ENCODE measurements at places on chromosomes 5 and 9.

GRCh38 chr9:120733190-120733589 lies 18.9 kb upstream of the MEGF9 start:
- no peak for DNase-seq

GRCh38 chr9:6230037-6230780 lies 14.6 kb downstream of the IL33 start:
- no peak for DNase-seq

DNA sequence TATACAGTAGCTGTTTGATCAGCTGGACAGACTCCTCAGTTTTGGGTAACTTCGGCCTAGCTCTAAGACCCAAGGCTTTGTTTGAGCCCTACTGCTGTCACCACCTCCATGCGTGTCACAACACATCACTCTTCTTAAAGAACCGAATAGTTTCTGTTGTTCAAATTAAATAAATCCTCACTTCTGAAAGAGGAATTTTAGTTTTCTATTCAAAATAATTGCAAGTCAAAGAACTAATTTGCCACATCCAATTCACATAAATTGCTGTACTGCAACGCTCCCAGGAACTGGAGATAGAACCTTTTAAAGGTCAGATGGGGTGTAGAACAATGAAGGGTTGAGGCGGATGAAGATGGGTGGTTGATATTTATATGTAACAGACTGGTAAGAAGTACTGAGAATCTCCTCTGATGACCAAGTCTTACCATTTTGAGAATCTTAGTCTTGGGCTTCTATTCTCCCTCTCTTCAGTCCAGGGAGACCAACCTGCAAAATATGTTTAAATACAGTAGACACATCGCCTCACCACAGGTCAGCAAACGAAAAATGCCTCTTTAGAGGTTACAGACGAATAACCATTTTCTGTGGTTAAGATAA lies 1.6 kb downstream of the NREP start:
- DNase-seq = no peak

DNA sequence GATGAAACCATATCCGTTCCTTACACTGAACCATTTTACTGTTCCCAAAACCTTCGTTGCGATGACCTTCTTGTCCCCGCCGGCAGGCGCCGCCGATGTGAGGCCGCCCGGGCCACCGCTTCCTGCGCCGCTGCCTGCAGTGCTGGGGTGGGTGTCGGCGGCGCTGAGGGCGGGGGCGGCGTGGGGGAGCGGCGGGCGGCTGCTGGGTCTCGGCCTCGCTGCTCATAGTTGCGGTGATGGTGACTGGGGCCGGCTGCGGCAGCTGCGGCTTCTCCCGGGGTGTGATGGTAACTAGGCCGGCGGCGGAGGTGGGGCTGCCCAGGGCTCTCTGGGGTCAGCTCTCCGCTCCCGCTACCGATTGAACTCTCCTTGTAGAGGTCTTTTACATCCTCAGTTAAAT lies 14.1 kb upstream of the OR2S2 start:
- no peak for DNase-seq

DNA sequence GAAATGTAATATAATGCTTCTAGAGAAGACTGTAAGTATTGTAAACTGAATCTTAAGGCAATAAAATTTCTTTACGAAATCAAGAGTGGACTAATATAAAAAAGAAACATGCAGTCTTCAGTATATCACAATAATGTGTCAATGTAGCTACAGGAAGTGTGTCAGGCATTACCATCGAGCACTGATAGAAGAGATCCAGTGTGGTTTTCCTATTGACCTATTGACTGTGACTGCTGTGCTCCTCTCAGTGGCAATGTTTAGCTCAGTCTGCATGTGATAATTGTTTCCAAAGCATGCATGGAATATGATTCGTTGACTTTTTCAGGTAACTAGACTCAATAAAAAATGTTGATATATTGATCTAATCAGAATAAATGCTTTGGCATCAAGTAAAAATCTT lies 20.3 kb upstream of the PCSK1 start:
- DNase-seq = no peak

GRCh38 chr9:15353892-15354291 lies 46.9 kb upstream of the TTC39B start:
- no peak for DNase-seq

DNA sequence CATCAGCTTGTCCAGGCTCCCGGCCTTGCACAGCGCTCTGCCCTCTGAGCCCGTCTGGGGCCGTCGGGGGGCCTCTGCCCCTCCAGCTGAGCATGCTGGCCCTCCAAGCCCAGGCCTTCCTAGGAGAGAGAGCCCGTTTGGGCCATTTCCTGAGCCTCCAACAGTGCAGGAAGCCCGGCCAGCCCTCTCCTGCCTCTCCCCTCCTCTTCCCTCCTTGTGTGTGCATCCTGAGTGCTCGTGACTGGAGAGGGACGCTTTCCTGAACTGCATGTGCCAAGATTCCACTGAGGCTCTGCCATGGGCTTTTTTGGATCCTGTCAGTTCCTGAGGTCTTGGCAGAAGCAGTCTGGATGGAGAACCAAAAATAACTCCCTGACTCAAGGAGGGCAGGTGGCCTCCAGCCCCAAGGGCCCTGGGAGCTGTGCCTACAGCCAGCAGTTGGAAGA lies 15.6 kb downstream of the OLFM1 start:
- DNase-seq = no peak

- DNase-seq = no peak
These were observed 12.7 kb downstream of the CKMT2 start for GRCh38 chr5:81245871-81246235.

GRCh38 chr5:97087138-97087537 lies 55.3 kb downstream of the LIX1 start:
- DNase-seq = no peak

- DNase-seq = no peak
These were observed 365.2 kb downstream of the GADD45G start for GRCh38 chr9:89969881-89970639.

DNA sequence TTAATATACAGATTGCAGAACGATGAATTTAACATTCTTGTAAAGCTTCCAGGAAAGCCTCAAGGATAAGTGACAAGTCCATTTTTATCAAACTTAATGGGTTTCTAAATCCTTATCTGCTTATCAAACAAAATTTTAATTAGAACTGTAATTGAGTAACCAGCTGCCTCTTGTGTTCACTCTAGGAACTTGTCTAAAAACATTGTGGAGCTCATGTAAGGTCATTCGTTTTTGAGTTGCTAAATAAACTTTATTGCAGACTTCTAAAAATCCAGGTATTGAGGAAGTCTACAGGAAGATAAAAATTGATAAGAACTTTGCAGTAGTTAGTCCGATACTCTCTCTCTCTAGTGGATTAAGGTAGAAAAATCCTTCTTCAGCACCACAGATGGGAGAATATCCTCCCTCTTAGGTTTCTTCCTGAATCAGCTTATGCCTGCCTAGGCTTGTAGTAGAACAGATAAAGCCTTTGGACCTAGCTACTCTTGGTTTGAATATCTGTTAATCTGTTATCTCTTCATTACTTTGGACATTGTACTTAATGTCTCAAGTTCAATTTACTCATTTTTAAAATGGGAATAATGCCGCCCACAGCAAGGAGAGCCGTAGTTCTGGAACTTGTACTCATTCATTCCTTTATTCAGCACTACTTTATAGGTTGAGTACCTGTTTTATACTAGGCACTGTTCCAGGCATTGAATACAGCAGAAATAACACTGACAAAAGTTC lies 60.0 kb upstream of the DHFR start:
- DNase-seq = no peak

DNA sequence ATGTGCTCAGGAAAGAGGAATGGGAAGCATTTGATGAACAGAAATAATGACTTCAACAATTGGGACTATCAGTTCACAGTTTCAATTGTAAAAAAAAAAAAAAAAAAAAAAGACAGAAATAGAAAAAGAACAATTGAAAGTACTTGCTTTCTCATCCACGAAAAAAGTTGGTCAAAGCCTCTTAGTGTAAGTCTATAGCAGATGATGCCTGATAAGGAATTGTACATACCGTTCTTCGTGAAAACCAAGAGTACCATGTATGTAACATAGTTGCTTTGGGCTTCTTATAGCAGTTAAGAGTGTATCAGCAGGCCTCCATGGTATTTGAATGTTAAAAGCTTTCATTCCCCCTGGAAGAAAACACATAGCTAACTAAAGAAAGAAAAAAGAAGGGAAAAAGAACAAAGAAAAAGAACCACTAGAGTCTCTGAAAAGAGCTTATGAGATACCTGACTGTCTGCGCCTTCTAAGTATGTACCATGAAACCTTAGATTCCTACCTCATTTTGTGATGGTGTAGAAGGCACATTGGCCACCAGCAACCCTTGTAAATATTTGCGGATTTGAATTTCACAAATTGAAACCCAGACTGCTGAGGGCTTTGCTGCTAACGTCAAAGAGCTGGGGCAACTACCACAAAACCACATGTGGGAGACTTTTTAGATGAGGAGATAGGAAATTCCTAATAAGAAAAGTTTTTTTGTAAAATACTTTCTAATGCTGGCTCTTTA lies 75.2 kb downstream of the TMC1 start:
- no peak for DNase-seq

- DNase-seq = no peak
These were observed 650.0 kb upstream of the SGCD start for GRCh38 chr5:155676967-155677366.

GRCh38 chr5:114122852-114123251 lies 239.0 kb upstream of the KCNN2 start:
- no peak for DNase-seq

GRCh38 chr9:104860263-104860662 lies 67.7 kb downstream of the ABCA1 start:
- DNase-seq = no peak

DNA sequence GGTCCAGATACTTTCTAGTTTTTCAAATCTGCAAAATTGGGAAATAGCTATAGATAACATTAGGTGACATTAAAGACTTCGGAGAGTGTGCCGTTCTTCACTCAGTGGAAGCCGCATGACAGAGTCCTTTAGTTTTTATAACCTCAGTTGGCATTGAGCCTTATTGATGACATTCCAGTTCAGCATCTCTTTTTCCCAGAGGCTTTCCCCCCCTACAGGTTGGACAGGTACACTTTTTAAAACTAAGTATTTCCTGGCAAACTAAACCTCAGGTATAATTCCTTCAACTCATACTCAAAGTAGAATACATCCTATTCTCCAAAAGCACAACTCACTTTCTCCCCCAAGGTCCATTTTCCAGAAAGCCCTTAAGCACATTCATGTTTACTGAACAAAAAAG lies 58.7 kb downstream of the SLC46A2 start:
- DNase-seq = no peak

DNA sequence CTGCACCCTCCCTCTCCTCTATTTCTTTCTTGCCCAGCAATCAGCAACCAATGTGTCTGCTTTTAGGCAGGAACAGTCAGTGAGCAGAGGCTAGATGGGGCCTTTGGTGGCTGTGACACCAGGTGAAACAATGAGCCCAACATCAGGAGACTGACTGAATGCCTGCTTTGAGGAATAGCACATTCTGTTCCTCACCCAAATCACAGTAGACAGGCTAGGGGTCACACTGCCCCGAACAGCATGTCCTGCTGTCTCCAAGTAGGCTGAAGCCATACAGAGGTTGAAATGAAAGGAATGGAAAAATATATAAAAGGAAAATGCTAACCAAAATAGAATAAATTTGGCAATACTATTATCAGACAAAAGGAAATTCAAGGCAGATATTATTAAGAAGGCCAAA lies 122.5 kb upstream of the GDNF start:
- no peak for DNase-seq

All from T-helper 2 cell treated with Interferon-gamma antibody and Interleukin-4, amounts not matched to agents 5 μg/mL and 100 μg/mL, for 36 hours (primary cell).